NCI-H1417 (cell line): ENCODE measurements at places on chromosomes 3 and 15.

DNA sequence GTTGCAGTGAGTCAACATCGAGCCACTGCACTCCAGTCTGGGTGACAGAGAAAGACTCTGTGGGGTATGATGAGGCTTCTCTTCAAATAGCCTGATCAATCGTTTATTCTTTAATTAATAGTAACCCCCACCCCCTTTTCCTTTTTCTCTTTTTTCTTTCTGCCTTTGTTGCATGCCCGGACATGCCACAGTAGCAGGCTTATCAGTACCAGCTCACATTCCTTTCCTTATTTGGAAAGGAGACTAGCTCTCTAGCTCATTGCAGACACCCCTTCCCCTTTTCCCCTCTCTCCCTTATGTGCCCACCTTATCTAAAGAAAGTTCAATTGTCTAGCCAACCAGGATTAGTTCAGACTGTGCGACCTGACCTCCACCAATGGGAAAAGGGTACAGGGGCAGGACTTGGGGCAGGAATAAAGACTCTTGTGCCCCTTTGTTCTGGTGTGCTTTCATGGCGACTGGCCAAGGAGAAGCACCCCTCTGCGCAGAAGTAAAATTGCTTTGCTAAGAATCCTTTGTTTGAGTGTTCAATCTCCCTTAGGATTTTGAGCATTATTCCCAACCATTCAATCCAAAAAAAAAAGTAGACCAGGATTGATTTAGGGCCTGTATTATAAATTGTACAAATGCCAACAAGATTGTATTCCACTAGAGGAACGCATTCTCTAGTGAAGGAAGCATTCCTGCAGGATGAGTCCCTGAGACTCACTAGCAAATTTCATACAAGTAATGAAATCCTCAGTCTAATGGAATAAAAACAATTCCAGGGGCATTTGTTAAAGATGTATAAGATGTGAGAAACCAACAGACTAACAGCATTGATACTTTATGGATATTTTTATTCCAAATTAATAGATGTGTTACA lies 95.8 kb upstream of the SNRPN start:
- DNase-seq, result no peak

DNA sequence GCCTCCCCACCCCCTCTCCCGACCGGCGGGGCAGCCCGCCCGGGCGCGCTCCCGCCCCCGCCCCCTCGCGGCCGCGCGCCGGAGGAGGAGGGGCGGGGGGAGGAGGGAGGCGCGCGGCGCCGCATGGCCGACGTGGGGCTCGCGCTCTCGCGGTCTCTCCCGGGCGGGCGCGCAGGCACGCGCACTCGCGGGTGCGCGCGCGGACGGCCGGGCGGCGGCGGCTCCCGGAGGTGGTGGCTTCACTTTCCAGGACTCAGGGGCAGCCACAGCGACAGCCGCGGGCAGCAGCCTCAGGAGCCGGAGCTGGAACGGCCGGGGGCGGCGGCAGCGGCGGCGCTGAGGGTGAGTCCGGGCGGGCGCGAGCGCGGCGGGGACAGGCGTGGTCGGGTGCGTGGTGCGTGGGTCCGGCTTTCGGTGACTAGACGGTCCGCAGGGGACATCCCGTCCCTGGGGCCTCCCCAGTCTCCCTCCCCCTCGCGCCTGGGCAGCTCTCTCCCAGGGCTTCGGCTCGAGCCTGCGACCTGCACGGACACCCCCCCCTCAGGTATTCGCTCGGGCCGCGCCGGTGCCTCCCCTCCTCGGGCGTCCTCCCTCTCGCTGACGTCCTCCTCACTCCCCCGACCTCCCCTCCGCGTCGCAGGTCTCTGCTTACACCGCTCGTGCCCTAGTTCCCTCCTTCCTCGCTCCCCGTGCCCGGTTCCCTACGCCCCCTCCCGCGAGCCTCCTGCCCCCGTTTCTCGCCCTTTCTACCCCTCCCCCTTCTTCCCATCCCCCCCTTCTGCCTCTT lies at the start of gene UBE2E2:
Gene UBE2E2, plus strand, starts transcription at position 407 of the 787 bp plus-strand sequence.
- DNase-seq, result peak; percentile 73

- no peak for DNase-seq
Measured at GRCh38 chr3:157859541-157859940, 246.7 kb downstream of the SHOX2 start.

GRCh38 chr3:106326941-106327695 lies 458.3 kb upstream of the CBLB start:
- DNase-seq, result no peak

- peak; percentile 12 for DNase-seq
Measured at GRCh38 chr15:79858469-79858868, 38.3 kb downstream of the MTHFS start.

DNA sequence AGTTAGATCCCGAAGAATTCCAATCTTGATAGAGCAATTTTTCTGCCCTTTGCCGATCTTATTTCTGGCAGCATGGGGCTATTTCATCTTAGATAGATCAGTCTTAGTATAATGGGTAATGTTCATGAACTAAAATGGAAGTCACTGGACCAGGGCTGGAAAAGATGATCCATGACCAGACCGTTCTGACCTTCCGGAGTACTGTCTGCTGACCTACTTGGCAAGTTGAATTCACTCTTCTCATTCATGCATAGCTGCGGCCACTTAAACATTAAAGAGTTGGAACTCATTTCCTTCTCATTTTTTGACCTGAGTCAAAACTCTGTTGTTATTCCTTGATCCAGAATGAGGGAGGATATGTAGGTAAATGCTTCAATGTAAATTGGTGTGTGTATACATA lies 32.5 kb downstream of the GMNC start:
- DNase-seq, result no peak

DNA sequence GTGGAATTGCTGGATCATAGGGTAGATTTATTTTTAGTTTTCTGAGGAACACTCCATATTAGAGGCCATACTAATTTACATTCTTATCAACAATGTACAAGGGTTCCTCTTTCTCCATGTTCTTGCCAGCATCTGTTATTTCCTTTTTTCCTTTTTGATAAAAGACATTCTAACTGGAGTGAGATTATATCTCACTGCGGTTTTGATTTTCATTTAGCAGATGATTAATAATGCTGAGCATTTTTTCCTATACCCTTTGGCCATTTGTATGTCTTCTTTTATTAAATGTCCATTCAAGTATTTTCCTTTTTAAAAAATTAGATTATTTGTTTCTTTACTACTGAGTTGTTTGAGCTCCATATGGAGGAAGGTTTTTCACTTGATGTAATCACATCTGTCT lies 1189.5 kb downstream of the ZPLD1 start:
- no peak for DNase-seq

- DNase-seq, result peak; percentile 37
Measured at GRCh38 chr3:101069901-101070798, 76.9 kb upstream of the ABI3BP start.

DNA sequence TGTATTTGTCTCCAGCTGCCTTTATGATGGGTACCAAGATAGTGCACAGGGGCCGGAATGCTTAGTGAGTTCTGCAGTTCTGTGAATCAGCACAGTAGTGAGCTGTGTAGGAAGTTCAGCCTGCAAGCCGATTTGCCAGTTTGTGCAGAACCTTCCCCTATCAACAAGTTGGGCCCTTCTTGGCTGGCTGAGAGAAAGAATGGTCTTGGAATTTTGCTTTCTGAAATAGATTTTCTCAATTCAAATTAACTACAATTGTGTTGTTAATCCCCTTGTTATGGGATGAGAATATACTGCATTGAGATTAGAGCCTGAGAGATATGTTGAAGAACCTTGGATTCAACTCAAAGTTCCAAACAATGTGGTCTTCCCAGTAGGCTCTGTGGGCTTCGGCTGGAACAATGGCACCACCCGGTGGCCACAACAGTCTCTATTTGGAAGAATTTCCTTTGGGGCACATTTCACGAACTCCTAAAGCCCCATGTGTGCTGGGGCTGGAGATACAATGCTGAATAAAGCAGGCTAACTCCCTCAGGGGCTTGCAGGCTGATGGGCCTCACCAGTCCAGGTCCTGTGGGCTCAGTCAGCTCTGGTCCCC lies 59.1 kb downstream of the TRIM42 start:
- peak; percentile 74 for DNase-seq

DNA sequence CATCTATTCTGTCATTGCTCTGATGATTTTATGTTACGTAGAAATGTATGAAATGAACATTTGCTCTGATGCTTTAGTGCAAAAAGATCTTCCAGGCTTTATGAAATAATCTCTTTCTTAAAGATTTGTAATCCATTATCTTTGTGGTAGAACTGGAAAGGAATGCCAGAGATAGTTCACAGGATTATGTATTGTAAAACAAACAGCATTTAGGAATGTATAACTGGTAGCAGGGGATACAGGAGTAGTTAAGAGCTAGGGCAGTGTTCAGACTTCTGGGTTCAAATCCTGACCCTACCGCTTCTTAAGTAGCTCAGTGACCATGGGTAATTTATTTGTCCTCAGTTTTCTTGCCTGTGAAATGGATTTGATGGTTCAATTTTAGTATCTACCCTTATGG lies 429.8 kb upstream of the TPM1 start:
- DNase-seq, result no peak

GRCh38 chr15:39613271-39613670 lies 32.4 kb downstream of the THBS1 start:
- no peak for DNase-seq

- DNase-seq, result no peak
Measured at GRCh38 chr3:56940976-56941375, 119.5 kb upstream of the SPATA12 start.

DNA sequence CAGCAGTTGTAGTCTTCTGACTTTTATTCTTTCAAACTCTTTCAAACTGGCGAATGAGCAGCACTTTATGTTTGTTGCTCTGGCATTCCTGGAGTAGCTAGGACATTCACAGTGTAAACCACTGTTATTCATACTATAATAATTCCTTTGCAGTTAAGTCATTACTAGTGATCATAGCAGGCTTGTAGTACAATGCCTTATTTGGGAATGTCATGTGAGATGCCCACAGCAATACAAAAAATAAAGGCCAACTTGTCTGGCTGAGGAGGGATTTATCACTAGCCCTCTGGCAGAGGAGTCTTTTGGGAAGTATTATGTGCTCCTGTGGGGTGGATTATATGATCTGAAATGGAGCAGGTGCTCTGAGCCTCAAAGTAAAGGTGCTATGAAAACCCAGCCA lies 197.2 kb downstream of the VGLL3 start:
- peak; percentile 54 for DNase-seq

- DNase-seq, result no peak
Measured at GRCh38 chr15:73950479-73950830, 24.2 kb downstream of the LOXL1 start.

GRCh38 chr3:153963012-153963411 lies 158.2 kb upstream of the ARHGEF26 start:
- no peak for DNase-seq

- no peak for DNase-seq
Measured at GRCh38 chr3:36379872-36380220, 458 bp upstream of the STAC start.

DNA sequence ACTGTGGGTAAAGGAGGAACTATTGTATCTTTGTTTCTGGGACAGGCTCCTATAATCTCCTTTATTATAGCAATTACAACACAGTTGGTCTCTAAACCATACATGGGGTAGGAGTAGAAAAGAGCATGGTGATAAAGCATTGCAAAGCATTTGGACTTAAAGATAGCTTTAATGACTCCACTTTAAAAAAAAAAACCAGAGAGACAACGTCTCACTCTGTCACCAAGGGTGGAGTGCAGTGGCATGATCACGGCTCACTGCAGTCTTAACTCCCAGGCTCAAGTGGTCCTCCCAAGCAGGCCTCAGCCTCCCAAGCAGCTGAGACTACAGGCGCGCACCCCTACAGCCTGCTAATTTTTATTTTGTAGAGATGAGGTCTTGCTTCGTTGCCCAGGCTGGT lies 68.2 kb downstream of the DENND4A start:
- DNase-seq, result no peak

- DNase-seq, result no peak
Measured at GRCh38 chr3:186973702-186974101, 43.4 kb downstream of the ST6GAL1 start.
